GM13976 (cell line): ENCODE measurements at places on chromosomes 3 and 15.
A peak's percentile ranks its signal among the peaks of the same experiment; 100 is the strongest.

DNA sequence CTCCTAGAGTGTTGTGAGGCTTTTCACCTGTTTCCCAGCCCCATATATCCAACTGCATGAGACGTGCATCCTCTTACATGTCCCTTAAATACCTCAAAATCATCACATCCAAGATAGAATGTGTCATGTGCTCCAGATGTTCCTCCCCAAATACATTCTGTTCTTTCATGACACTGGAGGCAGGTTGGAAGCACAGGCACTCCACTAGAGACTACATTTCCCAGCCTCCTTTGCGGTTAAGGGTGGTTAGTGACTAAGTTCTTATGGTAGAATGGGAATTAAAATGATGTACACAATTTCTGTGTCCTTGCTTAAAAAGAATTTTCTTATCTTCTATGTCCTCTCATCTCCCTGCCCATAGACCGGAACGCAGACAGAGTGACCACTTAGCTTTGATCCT lies 34.3 kb downstream of the TMEM40 start:
- DNase-seq, result no peak

DNA sequence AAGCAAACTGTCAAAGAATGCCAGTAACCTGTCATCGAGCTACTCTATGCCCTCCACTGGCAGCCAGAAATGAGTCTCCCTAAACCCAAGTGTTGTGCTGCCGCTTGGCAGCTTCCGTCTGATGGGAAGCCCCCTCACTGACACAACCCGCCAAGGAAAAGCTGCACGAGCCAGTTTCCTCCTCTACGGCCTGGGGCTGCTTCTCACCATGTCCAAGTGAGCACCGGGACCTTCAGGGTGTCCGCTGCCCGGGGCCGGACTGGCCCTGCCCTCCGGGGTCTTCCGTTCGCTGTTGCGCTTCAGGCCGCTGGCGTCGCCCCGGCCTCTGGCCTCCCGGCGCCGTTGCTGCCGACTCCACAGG lies 490 bp downstream of the TOMM70 start:
- peak; percentile 21 for DNase-seq

DNA sequence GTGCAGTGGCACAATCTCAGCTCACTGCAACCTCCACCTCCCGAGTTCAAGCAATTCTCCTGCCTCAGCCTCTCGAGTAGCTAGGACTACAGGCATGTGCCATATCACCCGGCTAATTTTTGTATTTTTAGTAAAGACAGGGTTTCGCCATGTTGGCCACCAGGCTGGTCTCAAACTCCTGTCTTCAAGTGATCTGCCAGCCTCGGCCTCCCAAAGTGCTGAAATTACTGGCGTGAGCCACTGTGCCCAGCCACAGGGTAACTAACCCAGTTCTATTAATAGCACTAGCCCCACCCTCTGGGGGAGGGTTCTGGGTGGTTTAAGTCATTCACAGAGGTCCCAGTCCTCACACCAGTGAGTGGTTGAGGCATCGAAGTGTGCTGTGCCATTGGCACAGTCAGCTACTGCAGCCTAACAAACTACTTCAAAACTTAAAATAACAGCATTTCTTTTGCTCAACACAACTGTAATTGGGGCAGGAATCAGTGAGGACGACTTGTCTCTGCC lies 44.0 kb downstream of the RHCG start:
- DNase-seq, result no peak

GRCh38 chr3:184919651-184920050 lies 107.7 kb downstream of the VPS8 start:
- no peak for DNase-seq

GRCh38 chr3:169475576-169475975 lies 187.9 kb downstream of the MECOM start:
- DNase-seq, result no peak
